MG63 (cell line): ENCODE measurements at places on chromosomes 1 and 21.

GRCh38 chr21:44567481-44568171, 5.9 kb upstream of the KRTAP10-4 start:
- DNase-seq, result no peak

- DNase-seq, result no peak
These were observed 14.6 kb downstream of the BTF3L4 start for GRCh38 chr1:52070704-52071103.

GRCh38 chr1:204560590-204561150, 44.5 kb downstream of the MDM4 start:
- DNase-seq, result no peak

DNA sequence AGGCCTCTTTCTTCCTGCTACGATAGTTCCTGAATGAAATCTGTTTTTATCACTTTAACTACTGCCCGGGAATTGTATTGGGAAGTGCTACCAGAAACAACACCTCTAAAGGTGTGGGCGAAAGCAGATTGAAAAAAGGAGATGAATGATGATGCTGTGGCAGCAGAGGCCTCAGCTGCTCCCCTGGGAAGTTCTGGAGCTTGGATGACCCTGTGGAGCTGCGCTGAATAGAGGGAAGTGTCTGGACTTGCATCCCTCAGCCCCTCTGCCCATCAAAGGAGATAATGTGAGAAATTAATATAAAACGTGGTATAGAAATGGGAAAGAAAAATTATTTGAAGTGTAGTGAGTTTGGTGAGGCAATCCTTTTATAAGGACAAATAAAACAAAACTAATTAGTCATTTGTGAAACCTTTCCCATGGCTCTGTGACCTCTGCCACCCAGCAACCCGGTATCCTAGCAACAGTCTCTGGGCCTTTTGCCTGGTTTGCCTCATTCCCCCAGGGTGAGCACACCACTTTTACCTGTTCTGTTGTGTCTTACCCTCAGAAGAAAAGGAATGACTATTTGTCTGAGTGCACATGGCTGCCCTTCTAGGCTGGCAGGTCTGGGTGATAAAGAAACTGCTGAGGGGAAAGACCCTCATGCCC, 21.3 kb downstream of the OVAAL start:
- DNase-seq, result peak; percentile 26

DNA sequence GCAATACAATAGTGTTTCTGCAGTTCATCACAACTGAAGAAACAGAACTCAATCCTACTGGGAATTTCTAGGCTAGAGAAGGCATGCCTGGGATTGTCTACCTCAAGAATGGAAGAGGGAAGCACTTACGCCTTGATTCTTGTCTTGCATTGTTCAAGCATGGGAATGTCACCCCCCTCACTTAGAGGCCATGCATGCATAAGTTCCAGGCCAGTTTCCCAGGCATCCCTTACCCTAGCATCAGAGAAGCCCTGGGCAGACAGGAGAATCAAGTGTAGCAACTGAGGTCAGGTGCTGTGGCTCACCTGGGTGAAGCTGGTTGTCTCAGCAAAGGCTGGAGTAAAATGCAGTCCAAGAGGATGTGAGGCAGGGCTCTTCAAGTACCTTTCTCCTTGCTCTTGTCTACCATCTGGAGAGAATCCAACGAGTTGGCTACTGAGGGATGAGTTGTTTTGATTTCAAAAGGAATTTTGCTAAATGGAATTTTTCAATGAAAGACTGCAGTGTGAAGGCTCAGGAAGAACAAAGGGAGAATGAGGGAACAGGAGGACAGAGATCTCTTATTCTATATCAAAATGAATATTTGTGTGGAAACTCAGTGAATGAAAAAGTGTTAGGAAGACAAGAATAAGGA, 174.3 kb downstream of the NEK7 start:
- no peak for DNase-seq

GRCh38 chr1:172801771-172802322, 142.9 kb downstream of the FASLG start:
- no peak for DNase-seq

- DNase-seq, result no peak
These were observed 76.3 kb downstream of the KCNT2 start for GRCh38 chr1:196531737-196532524.

GRCh38 chr1:203592156-203592555, 34.5 kb upstream of the ATP2B4 start:
- no peak for DNase-seq

- no peak for DNase-seq
These were observed 5.5 kb downstream of the MORC3 start for GRCh38 chr21:36325373-36326010.

DNA sequence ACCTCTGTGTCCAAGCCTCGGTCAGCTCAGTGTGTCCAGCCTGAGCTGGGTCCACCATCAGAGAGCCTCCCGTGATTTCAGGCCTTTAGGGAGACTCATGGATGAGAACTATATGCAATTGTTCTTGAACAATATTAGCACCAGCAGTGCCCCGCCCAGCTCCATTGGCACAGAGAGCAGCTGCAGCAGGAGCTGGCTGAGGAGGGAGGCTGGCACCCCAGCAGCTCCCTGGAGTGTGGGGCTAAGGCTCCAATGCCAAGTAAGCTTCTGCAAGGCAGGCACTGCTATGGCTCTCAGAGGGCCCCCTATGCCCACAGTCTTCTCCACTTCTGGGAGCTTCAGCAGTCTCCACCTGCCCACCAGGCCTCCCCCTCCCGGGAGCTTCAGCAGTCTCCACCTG, 593.3 kb downstream of the MATN1 start:
- no peak for DNase-seq

DNA sequence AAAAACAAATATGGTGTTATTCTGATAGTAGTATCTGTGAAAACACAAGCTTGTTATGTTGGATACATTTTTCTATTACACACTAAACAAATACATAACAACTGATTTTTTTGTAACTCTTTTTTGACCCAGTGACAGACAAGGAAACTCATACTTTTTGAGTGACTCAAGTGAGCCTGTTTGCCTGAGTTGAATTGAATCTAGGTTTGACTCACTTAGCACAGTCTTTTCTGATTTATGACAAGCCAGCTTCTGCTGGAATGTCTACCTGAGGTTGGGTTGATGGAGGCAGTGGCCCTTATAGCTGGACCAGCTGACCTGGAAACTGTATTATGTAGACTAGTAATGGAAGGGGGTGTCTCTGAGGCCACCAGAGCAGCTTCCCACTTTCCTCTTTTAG, 4.2 kb upstream of the CLCA4 start:
- DNase-seq, result no peak

DNA sequence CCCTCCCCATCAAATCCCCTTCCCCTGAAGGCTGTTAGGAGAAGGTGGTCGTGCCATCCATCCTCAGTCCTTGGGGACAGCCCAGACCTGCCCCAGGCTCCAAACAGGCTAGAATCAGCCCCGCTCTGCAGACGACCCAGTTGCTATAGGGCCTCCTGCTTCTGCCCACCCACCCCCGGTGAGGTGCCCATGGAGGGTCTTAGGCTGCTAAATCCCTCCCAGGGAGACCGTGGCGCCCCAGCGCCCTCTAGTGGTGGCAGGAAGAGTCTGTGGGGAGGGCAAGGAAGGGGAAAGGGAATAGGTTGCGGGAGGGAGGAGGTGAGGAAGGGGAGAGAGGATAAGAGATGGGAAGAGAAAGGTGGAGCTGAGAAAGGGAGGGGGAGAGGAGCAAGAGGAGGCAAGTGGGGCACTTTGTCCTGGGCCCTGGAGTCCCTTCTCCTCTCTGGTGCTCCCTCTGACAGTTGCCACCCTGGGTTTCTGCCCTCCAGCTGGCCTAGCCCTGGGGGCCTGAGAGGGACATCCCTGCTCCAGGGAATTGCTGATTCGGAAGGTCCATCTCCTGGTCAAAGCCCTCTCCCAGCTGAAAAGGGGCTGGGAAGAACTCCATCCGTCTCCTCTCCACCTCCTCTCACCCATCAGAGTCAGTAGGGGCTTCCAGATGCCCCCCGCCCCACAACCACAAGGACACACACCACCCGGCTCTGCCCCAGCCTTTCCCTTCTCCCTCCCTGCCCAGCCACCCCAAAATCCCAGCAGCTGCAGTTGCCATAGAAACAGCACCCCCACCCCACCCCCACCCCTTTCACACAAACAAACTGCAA, 55.4 kb downstream of the CAMK2N1 start:
- DNase-seq, result peak; percentile 10

- DNase-seq, result peak; percentile 23
These were observed 437.0 kb downstream of the SIPA1L2 start for GRCh38 chr1:232192781-232193450.

DNA sequence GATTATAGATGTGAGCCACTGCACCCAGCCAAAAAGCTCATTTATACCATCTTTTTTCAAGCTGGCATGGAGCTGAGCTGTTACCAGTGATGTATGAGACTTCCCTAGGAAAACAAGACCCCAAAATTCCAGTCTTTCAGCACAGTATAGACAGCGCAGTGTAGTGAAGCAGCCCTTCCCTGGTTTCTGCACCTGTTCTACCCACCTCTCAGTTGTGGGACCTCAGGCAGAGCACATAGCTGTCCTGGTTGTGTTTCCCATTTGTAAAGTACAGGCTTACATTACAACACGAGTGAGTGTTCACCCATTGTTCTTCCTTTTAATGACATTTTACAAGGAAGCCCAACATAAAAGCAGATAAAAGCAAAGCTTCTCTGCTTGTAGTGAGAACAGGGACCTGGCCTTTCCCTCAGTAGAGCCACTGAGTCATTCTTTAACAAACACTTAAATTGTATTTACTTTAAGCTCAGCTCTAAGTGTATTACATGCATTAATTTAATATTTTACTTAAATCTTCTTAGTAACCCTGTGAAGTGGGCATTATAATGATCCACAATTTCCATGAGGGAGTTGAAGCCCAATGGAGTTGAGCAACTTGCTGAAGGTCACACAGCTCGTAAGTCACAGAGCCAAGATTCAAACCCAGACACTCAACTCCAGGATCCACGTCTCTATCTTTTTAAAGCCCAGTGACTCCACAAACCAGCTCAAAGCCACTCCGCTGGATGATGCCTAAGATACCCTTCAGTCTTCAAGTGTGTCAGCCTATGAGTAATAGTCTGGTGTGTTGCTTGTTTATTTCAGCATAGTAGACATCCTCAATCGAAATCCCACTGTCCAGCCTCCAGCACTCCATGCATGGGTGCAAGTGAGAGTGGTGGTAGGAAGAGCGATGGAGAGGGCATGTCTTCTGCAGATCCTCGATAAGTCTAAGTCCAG, 40.5 kb upstream of the CAPZB start:
- no peak for DNase-seq

DNA sequence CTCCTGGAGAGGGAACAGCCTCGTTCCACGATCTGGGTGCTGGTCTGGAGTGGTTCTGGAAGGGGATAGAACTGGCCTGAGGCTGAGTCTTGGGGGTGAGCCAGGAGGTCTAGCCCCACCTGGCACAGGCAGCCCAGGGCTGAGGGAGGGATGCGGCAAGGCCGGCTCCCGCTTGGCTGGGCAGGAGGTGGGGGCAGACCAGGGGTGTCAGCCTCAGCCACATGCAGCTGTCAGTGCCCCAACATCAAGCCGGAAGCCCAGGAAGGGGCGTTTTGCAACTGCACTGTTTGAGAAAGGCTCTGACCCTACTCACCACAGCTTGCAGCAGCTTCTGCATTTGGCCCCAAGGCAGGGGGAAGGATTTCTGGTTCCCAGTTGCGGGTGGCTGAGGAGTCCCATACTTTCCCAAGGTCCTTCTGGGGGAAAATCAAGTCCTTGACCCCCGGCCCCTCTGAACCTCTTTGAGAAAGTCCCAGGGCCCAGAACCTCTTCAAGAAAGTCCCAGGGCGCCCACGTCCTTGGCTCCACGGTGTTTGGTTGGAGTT, 2.0 kb downstream of the EFHD2 start:
- no peak for DNase-seq

GRCh38 chr1:111209622-111210021, 9.2 kb upstream of the DENND2D start:
- no peak for DNase-seq

DNA sequence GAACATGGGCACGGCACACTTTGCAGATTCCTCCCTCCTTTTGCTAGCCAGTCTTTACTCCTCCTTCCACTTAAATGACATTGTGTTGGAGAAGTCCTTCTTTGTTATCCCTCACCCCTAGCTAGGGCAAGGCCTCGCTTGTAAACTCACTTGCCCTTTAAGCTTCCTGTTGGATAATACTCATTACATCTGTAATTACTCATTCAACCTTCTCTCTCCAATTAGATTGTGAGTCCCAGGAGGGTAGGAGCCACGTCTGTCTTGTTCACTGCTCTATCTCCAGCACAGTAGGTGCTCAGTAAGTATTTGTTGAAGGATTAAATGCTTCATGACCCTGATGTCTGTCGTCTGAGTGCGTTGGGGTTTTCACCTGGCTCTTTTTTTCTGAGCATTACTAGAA, 98.7 kb upstream of the USP24 start:
- no peak for DNase-seq

DNA sequence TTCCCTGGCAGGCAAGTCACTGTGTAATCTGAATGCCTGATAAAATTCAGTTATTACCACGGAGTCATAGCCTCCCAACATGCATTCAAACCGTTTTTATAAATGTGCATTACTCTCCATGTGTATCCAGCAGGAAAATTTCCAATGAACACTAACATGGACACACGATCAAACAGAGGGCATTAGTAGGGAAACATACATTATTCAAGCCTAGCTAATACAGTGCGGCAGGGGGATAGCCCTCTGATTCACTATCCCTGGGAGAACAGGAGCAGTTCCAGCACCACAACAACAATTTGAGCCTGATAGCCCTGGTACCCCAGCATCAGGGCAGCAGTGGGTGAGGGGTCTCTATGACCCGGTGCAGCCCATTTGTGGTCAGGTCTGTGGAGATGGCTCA, 35.8 kb upstream of the HMGB4 start:
- DNase-seq, result no peak

GRCh38 chr1:42974767-42975437, 16.2 kb upstream of the SLC2A1 start:
- no peak for DNase-seq

- DNase-seq, result no peak
These were observed 812.9 kb upstream of the ADGRL2 start for GRCh38 chr1:80987824-80988223.

GRCh38 chr1:81008293-81008692, 792.4 kb upstream of the ADGRL2 start:
- no peak for DNase-seq

- no peak for DNase-seq
These were observed 258.3 kb downstream of the OLFM3 start for GRCh38 chr1:101738475-101738874.

DNA sequence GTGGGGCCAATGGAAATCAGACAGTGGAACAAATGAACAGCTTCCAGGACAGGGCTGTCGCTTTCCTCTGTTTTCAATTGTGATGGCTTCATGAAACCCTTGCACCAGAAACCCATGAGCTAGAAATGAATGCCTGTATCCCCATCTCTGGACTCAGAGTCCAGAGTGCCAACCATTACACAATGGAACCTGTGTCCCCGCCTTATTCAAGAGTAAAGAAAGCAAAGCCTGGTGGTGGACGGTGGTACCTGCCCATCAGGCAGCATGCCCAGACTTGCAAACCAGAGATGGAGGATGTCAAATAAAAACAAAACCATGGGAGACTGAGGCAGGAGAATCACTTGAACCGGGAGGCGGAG, 4.4 kb upstream of the CAPN2 start:
- DNase-seq, result peak; percentile 49
